Stimulated activated CD8-positive, alpha-beta memory T cell treated with anti-CD3 and anti-CD28 coated beads, Interleukin-2, amount 100 ng/mL, for 48 hours (primary cell): ENCODE measurements at places on chromosomes 12 and 14.

DNA sequence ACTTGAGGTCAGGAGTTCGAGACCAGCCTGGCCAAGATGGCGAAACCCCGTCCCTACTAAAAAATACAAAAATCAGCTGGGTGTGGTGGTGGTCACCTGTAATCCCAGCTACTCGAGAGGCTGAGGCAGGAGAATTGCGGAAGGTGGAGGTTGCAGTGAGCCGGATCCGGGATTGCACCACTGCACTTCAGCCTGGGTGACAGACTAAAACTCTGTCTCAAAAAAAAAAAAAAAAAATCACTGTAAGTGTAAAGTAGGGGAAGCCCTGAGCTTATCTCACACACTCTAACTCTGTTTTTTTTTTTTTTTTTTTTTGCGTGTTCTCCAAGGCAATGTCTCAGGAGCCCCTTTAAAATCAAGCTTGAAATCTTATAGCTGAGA lies 421 bp upstream of the RBMS2 start:
- DNase-seq: no peak

DNA sequence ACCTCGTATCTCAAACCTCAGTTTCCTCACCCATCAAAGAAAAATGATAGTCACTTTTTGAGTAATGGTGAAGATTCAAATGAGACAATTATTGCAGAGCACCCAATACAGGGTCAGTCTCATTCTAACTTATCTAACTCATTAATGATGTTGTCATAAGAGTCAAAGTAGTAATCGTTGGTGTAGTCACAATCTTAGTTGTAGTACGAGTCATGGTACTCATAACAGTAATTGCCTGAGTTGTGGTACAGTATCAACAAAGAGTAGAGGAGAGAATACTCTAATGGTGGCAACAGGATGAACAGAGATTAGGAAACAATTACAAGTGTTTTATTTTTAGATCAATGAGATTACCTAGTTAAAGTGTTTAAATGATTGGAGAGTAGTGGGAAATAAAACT lies 93.6 kb upstream of the TMTC2 start:
- no peak for DNase-seq

DNA sequence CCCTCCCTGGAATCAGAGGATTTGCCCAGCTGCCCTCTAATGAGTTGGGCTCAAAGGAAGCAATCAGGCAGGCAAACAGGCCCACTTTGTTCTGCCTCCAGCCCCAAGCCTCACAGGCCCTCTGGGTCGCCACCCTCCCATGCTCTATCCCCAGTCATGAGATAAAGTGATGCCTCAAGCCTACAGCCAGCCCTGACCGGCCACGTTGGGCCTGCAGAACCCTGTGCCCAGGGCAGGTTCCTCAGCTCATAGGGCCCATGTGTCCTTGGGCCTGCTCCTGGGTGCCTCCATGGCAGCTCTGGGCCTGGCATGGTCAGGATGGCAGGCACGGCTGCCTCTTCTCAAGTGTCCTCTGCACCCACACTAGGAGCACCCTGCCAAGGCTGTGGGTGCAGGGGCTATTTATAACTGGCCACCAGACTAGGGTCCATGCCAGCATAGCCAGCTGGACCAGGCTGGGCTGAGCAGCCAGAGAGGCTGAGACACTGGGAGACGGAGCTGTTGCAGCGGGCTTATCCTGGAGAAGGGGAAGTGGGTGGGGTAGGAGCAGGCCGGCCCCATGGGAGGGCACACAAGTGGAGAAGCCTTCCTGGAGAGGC lies 20.2 kb downstream of the HDAC7 start:
- no peak for DNase-seq

- no peak for DNase-seq
Measured at GRCh38 chr14:99360774-99361595, 89.0 kb upstream of the BCL11B start.

DNA sequence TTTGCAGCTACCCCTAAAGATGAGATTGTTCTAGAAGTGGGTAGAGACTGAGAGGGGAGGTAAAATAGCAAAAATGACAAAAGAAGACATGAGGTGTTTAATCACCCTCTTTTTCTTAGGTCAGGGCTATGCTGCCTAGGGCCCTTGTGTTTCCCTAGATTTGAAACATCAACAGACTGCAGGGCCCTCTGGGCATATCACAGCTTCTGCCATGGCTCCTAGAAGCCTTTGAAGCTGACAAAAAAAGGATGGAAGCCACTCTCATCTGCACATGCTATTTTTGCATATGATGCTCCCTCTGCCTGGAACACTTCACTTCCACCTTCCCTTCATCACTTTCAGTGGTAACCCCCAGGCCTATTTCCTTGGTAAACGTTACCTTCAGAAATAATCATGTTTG lies 68.1 kb downstream of the BTG1 start:
- DNase-seq: no peak

- DNase-seq: no peak
Measured at GRCh38 chr14:23828001-23828400, 125.6 kb upstream of the DHRS4 start.

DNA sequence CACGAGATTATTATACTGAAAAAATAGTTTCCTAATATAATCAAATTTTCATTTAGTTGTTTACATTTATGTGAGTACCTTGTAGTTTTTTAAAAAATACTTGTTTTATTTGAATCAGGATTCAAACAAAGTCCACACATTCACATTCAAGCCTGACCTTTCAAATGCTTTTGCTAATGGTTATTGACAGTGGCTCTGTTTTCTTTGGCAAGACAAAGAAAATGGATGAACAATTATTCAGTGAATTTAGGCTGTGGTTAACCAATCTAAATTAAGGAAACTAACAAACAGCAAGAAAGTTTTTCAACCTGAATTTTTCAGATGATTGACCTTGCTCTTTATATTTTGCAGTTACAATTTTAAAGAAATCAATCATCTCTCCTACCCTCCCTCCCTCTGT lies 9.7 kb downstream of the SLC4A8 start:
- no peak for DNase-seq

DNA sequence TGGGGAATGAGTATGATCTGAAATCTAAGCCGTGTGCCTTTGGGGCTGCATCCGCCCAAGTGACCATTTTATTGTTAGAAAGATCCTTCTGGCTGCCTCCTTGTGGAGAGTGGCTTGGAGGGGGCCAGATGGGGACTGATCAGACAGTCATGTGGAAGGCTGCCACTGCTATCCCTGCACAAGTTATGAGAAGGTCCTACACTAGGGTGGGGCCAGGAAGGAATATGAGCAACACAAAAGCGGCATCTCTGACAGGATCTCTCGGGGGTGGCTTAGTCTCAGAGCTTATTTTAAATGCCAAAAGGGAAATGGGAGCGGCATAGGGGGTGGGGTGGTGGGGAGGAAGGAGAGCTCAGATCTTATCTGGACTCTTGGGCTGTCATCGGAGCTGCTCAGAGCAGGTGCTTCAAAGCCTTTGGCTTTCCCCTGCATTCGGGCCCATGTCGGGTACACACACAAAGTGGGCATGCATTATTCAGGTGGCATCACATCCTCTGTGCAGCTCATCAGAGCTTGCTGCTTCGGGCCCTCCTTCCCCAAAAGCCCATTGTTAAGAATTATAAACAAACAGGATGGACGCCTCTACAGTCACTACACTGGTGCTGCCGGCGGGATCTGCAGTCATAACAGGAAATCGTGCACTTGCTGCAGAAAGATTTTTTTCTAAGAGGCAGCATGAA lies 805.4 kb downstream of the VRK1 start:
- DNase-seq: no peak

DNA sequence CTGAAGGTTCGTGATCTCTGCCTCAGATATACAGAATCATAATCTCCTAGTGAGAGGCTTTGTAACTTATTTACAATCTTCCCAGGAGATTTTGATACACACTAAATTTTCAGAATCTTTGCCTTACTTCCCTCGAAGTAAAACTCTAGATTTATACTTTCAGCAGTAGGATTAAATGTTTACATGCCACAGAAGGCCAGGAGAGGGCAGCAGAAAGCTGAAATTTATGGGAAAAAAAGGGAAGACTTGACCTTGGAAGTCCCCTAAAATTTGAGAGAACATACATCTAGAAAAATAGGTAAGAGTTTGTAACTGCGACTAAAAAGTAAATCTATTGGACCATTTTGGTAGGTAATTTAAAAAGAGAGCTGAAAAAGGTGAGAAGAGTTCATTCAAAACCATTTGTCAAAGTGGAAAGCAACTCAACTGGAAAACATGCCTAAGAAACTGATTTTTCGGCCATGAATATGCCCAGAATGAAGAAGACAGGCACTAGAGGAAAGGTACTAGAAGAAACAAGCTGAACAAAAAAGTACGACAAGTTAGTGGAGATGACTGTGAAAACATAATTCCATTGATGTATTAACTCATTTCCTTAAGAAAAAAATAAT lies 242.0 kb upstream of the MDGA2 start:
- DNase-seq: no peak

- no peak for DNase-seq
Measured at GRCh38 chr12:111450676-111451075, 45.0 kb downstream of the SH2B3 start.

- no peak for DNase-seq
Measured at GRCh38 chr14:59484639-59485175, 390 bp downstream of the JKAMP start.

DNA sequence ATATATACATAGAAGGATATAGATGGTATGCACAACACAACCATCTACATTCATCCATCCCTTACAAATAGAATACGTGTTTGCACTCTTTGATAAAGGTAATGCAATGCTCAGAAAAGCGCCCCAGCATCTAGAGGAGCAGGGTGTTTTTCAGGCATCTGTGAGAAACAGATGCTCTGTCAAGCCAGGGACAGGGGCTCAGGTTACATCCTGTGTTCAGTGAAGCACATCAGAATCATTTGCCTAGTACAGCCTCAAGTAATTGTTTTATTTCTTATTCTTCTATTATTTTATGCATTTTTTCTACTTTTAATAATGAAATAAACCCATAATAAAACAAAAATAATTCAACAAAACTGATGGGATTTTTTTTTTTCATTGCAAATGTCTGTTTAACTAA lies 50.5 kb upstream of the HIF1A start:
- DNase-seq: no peak

GRCh38 chr14:78631551-78631950 lies 461.4 kb downstream of the NRXN3 start:
- DNase-seq: no peak

DNA sequence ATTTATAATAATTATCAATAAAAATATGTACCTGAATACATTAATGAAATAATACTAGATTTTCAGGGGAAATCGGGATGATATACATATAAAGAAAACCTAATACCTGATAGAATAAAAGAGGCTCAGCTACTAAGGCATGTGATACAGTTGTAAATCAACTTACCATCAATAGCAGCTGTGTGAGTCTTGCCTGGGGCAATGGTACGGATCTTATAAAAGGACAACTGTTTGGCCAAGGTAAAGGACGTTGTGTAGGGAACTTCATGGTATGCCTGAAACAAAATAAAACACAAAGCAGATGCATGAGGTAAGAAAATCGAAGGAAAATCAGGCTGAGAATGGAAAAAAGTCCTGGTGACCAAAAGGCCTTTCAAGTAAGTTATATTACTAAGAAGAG lies 25.4 kb downstream of the NEK9 start:
- DNase-seq: no peak

- DNase-seq: no peak
Measured at GRCh38 chr12:78176643-78177042, 345.9 kb downstream of the NAV3 start.

GRCh38 chr12:128798571-128799341 lies 25.0 kb downstream of the SLC15A4 start:
- DNase-seq: no peak

GRCh38 chr14:99260116-99260515 lies 11.9 kb downstream of the BCL11B start:
- no peak for DNase-seq

GRCh38 chr14:31886156-31886835 lies 190.8 kb upstream of the ARHGAP5 start:
- no peak for DNase-seq

DNA sequence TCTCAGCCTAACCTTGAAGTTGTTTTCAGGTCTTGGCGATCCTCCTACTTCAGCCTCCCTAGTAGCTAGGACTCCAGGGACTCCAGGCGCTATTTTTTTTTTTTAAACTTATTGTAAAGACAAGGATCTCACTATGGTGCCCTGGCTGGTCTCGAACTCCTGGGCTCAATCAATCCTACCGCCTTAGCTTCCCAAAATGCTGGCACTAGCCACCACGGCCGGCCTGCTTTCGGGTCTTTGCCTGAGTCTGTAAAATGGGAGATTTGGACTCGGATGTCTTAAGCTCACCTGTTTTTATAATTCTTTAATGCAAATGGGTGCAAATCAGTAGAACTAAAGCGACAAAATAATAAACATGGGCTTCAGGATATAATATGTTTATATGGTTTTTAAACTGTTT lies 858 bp upstream of the SYT10 start:
- no peak for DNase-seq

DNA sequence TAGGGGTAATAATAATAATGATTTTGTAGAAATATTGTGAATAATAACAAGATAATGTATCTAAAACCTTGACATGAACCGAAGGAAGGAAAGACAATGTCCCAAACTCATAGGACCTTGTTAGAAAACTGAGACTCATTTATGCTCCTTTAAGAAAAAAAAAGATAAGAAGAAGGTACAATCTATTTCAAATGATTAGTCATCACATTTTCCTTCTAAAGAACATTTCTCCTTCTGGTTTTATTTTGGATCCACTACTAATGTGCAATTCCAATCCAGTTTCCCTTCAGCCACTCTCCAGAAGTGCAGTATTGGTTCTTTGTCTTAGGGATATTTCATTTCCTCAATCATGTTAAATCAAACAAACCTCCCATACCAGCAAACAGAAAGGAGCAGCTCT lies 526.7 kb downstream of the FUT8 start:
- DNase-seq: no peak

DNA sequence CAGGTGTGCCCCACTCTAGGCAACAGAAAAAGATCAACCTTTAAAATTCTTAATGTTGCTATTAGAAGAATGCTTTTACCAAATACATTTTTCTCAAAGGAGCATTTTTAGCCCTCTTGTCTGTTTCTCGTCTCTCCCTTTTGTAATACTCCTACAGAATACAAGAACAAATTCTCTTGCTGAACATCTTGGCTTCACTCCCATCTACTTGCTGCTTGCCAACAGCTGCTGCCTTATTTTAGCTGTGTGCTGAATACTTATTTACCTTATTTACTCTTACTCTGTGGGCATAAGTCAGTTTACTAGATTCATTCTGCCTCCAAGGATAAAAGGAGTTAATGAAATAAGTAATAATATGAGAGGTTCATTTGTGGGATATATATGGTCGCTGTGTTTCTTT lies 70.8 kb downstream of the POLR3B start:
- DNase-seq: no peak

- DNase-seq: no peak
Measured at GRCh38 chr14:76289276-76289675, 86.7 kb upstream of the ESRRB start.

DNA sequence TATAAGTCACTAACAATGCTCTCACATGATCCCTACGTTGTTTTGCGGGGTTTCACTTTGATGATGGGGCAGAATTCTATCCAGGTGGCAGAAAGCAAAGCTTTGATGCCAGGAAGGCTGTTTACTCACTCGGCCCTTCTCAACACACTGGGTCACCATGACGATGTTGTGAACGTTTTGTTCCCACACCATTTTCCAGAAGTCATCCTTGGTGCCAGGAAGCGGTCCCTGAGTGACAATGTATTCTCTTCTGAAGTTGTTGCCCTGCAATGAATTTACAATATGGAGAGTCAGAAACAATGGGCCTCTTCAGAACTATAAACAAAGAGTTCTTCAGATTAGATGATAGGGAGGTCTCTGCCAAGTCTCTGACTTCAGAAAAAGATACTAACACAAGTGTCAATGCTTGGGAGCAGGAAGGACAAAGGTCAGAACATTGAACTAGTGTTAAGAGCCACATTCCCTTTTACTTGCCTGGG lies 101.3 kb downstream of the PTPRB start:
- DNase-seq: no peak
